GM04504 (cell line): ENCODE measurements at places on chromosomes 5 and 9.

- DNase-seq = no peak
Observed at GRCh38 chr9:14670718-14671117, 22.5 kb downstream of the ZDHHC21 start.

DNA sequence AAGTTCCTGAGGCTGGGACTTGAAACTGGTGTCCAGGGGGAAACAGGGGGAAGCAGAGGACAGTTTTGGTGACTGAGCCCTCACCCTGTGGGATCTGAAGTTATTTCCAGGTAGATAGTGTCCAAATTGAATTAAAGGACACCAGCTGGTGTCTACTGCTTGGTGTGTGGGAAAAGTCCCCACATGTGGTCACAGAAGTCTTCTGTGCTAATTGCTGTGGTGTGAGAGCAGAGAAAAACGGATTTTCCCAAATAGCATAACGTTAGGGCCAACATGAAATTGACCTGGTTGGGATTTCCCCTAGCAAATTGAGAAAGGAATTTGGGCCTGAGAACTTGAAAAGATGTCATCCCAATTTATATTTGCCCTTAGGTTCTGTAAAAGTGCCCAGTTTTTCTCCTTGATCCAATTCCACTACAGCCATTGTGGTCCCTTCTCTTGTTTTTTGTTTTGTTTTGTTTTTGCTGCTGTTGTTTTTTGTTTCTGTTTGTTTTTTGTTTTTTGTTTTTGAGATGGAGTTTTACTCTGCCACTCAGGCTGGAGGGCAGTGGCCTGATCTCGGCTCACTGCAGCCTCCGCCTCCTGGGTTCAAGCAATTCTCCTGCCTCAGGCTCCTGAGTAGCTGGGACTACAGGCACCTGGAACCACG lies 5.6 kb upstream of the STARD4 start:
- no peak for DNase-seq

DNA sequence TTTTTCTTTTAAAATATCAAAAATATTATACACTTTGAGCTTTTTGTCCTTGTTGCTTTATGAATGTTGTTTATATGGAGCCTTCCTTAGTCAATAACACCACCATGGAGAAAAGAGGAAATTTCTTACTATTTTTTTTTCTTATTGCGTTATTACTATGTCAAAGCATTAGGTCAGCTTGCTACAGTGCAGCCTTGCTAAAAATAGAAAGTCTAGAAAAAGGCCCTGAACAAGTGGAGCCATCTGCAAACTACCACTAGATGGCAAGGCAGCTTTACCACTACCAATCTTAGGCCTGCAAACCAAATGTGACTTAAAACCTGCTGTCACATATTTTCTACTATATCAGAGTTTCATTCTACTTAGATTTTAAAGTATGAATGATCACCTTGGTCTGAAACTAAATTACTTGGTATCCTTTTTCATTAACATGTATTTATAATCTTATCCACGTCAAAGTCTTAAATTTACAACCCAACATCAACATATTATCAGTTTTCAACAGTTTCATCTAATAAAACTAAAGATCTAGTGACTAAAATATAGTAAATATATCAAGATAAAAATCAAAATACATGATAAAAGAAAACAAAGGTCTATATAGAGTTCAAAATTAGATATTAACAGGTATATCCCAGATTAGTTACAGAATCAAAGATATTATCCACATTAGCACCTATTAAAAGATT lies 113.1 kb upstream of the ACOT12 start:
- peak; percentile 69 for DNase-seq

GRCh38 chr5:173735184-173735583 lies 118.7 kb upstream of the BOD1 start:
- DNase-seq = no peak

- DNase-seq = no peak
Observed at GRCh38 chr9:113477058-113477457, 13.5 kb downstream of the RGS3 start.
